Umbilical cord (tissue), 2 donors: ENCODE measurements at places on chromosomes 5 and 9. TPM values are rescaled to one million over a fixed set of nuclear protein-coding genes. Genes with fewer than 3 reads are reported as not detected.

Gene ISCA1
- 37.1 TPM for total RNA-seq

Gene SPATA6L
- total RNA-seq, result 4.3 TPM

Gene SLC1A1
- total RNA-seq, result 3.9 TPM

Gene PGGT1B
- 29.9 TPM for total RNA-seq

Gene EXD3
- 12.0 TPM for total RNA-seq

Gene TMOD1
- total RNA-seq, result 3.4 TPM

Gene CTNND2
- total RNA-seq, result 8.7 TPM

Gene TRIM14
- total RNA-seq, result 5.5 TPM

Gene CNTFR
- total RNA-seq, result not detected

Gene LRRC19
- 2.9 TPM for total RNA-seq

Gene MOCS2
- total RNA-seq, result 51.8 TPM

Gene FKTN
- 17.8 TPM for total RNA-seq

GRCh38 chr9:85594316-85594715, 147.4 kb downstream of the AGTPBP1 start:
- DNase-seq, result no peak

DNA sequence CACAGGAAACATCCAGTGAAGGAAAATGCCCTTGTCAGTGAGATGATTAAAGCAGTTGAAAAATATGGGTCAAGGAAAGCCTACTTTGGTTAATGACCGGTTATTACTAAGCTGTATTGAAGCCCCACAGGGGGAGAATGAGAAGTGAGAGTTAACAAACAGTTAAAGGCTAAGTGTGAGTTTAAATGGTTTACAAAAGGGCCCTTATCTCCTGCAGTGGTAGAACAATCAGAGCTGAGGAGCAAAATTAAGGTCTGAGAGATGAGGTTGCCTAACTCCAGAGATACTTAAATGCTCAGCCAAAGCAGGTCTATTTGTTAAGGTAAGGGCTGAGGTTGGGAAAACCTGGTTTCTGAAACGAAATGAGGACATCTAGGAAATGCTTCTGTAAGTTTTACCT, 75.1 kb upstream of the FER start:
- DNase-seq, result no peak

DNA sequence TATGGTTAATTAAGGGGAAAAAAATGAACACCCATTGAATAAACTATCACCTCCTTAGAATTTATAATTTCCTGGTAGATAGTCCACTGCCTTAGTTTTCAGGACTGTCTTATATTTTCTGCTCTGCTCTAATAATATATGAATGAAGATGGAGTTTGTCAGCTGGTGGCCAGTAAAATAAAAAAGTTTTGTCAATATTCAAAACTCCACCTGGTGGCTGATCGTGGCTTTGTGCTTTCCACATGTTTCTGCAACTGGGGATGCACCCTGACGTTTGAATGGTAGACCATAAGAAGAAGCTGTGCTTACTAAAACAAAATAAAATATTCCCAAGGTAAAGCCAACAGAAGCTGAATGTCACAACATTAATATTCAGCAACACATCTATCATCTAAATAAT, 286.6 kb upstream of the IZUMO3 start:
- no peak for DNase-seq

GRCh38 chr9:128552744-128553440, 505 bp downstream of the SPTAN1 start:
- peak; percentile 50 for DNase-seq

DNA sequence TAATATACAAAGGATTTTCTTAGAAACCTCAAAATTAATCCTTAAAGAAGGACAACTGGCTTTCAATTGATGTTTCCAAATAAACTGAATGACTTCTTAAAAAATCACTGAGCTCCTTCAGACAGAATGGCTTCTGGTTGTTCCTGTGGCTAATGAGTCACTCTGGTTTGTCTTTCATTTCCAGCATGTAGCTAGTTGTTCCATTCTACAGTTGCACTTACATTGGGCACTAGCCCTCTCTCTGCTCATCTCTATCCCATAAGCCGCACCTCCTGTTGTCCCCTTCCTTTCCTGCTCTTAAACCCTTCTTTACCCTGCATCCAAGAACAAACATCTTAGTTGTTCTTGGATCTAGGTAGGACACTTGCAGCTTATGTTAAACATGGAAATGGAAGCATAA, 235.3 kb upstream of the HAPLN1 start:
- DNase-seq, result no peak

DNA sequence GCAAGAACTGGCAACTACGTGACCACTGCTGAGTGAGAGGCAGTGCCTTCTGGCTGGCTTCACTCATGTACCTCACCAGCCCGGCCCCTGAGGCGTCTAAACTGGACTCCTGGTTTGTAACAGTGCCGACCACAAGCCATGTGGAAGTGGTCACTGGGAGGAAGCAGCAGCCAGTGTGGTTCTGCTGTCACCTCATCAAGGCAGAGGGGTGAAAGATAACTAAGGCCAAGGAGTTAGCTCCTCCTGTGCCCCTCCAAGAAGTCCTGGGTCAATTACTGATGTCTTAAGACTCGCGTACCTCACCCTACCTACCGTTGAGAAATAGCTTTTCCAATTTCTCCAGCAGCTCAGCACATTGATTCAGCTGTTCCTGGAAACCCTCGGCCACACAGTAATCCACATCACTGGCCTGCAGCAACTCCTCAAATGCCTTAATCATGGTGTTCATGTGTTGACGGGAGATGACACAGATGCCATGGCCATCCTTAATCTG, 142.9 kb downstream of the CDK5RAP2 start:
- DNase-seq, result peak; percentile 68

GRCh38 chr5:90099099-90099498, 310.5 kb downstream of the CETN3 start:
- peak; percentile 67 for DNase-seq

GRCh38 chr5:23727271-23727670, 219.9 kb downstream of the PRDM9 start:
- no peak for DNase-seq

DNA sequence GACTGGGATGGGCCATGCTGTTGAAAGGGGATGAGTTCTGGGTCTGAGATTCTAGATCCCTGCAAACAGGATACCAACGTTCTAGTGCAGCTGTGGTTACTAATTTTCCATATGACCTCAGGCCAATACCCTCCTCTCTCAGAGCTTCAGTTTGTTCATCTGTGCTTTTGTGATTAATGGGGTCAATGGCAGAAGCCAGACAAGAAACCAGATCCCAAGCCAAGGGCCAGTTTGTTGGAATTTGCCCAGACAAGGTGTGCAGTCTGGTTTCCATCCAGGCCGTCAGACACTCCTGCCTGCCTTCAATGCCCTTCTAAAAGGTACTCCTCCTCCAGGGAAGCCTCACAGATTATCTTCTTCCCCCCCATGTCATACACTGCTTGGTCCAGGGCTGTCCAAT, 11.4 kb downstream of the MYORG start:
- no peak for DNase-seq

- no peak for DNase-seq
Measured at GRCh38 chr5:151078490-151079262, 2.2 kb downstream of the TNIP1 start.

DNA sequence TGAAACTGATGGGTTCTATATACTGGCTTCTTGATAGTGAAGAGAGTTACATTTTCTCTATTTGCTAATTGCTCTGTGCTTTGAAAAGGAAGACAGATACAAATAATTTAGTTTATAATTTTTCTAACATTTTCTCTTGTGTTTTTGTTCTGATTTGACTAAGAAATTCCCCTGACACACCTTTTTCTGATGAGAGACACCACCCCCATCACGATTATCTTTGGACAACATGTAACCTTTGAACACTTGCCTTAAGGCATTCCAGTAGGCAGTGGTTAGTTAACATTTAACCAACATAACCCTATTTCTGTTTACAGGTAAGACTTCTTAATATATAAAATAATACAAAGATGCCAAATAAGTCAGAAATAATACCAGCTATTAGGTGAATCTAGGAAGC, 4.1 kb upstream of the PTBP3 start:
- DNase-seq, result no peak

- DNase-seq, result no peak
Measured at GRCh38 chr5:15510092-15510491, 10.1 kb downstream of the FBXL7 start.

DNA sequence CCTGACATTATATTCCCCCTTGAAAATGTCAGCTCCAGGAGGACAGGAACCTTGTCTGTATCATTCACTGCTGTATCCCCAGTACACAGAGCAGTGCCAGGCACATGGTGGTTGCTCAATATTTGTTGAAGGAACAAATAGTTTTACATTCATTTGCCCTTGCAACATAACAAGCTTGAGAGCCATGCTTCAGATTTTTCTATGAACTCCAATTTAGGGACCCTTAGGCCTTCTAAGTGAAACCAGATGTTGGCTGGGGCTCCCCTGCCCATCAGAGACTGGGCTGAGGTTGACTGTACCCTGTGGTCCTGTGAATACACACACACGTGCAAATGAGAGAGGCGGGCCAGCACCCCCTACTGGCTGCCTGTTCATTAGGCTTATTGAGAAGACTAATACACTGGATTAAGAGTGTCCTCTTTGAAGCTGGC, 214.9 kb upstream of the WWC1 start:
- no peak for DNase-seq

- no peak for DNase-seq
Measured at GRCh38 chr9:134550584-134550983, 91.0 kb upstream of the COL5A1 start.

- DNase-seq, result no peak
Measured at GRCh38 chr5:77748160-77748559, 28.0 kb downstream of the TBCA start.

GRCh38 chr9:72361217-72361616, 3.8 kb downstream of the ZFAND5 start:
- DNase-seq, result no peak

DNA sequence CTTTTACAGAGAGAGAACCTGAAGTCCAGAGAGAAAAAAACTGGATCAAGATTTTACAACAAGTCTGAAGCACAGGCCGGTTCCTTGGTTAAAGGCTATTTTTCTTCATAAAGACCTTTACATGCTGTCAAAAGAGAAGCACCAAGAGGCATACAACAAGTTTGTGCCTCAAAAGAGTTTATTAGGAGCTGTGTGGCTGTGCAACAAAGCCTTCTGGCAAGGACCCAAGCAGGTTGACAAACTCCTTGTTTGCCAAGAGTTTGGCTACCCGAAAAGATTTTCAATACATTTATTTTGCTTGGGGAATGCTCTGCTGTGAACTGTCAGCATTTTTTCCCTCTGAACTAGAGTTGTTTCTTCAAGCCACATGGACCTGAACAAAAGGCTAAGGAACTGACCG, 202.9 kb upstream of the RAD23B start:
- no peak for DNase-seq

GRCh38 chr5:179191506-179192184, 131.5 kb downstream of the ZNF354C start:
- DNase-seq, result no peak

DNA sequence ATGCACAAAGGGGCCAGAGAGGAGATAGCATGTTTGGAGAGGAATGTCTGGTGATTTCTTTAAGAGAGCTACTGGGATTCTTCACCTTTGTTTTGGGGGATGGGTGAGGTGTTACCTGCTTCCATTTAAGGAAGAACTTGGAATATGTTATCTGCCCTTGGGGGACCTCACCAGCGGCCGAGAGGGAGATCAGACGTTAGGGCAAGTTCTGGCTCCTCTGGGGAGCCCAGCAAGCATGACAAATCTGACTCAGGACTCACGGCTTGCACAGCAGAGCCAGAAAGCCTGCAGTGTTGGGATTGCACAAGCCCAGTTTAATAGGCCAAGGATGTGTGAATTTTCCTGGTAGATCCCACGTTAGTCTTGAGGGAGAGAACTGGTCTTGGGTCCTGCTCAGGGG, 40.3 kb downstream of the SLC28A3 start:
- no peak for DNase-seq
